ENCODE measurements at places on chromosomes 1 and 21. TPM values are rescaled to one million over a fixed set of nuclear protein-coding genes. Genes with fewer than 3 reads are reported as not detected.

The DTL gene
- 18.8 TPM for total RNA-seq

The GLMP gene
- 43.3 TPM for total RNA-seq

The CD34 gene
- total RNA-seq: not detected

The GPR3 gene
- total RNA-seq: 1.8 TPM

The PTPN22 gene
- not detected for total RNA-seq

The TFF1 gene
- total RNA-seq: 26.7 TPM

The SEC16B gene
- 0.68 TPM for total RNA-seq

Data from A549 treated with Hydrocortisone at 1 μM for 4 hours (cell line).